ENCODE measurements at places on chromosomes 2 and 18.

GRCh38 chr2:234130777-234131181, 80.3 kb downstream of the SPP2 start:
- DNase-seq: no peak

- no peak for DNase-seq
Observed at GRCh38 chr2:130882111-130882690, 45.5 kb downstream of the ARHGEF4 start.

- DNase-seq: no peak
Observed at GRCh38 chr2:138475277-138475776, 26.2 kb upstream of the SPOPL start.

DNA sequence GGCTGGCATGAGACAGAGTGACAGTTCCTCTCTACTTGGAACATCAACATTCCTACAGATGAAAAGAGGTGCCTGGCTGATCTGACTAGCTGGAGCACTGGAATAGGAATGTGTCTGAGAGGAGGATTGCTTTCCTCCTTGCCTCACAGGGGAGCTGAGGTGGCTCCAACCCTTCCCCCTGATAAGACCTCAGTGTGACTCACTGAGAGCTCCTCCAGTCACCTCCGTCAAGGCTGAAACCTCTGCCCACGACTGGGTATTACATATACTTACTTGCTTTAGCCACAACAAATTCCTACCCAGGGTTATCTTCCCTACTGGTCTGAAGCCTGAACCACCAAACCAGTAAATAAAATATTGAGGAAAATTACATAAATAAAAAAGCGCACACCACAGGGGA, 342.7 kb upstream of the REG3G start:
- DNase-seq: no peak

DNA sequence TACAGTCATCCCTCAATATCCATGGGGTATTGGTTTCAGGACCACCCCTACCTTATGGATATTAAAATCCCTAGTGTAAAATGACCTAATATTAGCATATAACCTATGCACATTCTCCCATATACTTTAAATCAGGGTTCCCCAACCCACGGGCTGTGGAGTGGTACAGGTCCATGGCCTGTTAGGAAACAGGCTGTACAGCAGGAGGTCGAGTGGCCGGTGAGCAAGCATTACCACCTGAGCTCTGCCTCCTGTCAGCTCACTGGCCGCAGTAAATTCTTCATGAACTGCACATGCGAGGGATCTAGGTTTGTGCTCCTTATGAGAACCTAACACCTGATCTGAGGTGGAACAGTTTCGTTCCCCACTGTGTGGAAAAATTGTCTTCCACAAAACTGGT, 73.8 kb downstream of the RIF1 start:
- no peak for DNase-seq

DNA sequence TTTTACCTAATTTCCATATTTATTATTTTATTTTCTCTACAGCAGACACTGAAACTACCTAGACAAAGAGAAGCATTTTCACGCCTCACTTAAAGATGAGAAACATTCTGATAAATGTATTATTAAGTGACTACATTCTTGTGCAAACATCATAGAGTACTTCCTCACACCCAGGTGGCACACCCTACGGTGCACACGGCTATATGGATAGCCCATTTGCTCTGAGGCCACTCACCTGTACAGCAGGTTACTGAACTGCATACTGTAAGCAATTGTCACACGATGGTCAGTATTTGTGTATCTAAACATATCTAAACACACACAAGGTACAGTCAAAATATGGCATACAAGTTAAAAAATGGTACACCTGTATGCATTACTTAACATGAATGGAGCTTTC, 481.4 kb downstream of the CMPK2 start:
- DNase-seq: no peak

- DNase-seq: no peak
Observed at GRCh38 chr18:8976606-8977005, 125.9 kb upstream of the NDUFV2 start.

- DNase-seq: no peak
Observed at GRCh38 chr2:111138839-111139238, 18.1 kb downstream of the BCL2L11 start.

- DNase-seq: no peak
Observed at GRCh38 chr2:239769554-239770245, 255.4 kb downstream of the NDUFA10 start.

DNA sequence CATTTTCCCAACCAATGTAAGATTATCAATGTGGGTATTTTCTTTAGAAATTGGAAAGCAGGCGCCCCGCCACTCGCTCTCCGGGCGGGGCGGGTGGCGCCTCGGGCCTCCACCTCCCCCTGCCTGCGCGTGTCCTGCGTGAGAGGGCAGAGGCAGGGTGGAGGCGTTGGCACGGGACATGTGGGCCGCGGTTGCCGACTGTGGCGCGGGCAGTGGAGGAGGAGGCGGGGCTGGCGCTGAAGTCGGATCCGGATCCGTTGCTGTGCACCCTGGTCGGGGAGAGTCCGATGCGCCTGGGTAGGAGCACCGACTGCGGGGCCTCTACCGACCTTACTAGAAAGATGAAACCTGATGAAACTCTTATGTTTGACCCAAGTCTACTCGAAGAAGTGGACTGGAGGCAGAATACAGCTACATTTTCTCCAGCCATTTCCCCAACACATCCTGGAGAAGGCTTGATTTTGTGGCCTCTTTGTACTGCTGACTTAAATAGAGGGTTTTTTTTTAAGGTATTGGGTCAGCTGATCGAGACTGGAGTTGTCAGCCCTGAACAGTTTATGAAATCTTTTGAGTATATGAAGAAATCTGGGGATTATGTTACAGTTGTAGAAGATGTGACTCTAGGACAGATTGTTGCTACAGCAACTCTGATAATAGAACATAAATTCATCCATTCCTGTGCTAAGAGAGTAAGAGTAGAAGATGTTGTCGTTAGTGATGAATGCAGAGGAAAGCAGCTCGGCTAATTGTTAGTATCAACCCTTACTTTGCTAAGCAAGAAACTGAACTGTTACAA, 37.9 kb downstream of the PMS1 start:
- no peak for DNase-seq

DNA sequence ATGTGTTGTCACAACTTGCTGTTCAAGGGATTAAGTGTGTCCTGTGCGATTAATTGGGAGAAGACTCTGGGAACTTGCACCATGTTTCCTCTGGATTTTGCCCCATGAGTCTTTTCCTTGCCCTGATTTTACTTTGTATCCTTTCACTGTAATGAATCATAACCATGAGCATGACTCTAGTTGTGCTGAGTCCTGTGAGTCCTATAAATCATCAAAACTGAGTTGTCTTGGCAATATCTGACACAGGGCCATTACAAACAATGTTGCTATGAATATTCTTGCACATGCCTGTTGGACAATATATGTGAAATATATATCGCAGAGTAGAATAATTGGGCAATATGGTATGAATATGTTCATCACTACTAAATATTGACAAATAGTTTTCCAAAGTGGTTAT, 56.5 kb upstream of the COL5A2 start:
- no peak for DNase-seq

- DNase-seq: no peak
Observed at GRCh38 chr18:28095041-28095440, 81.9 kb downstream of the CDH2 start.

DNA sequence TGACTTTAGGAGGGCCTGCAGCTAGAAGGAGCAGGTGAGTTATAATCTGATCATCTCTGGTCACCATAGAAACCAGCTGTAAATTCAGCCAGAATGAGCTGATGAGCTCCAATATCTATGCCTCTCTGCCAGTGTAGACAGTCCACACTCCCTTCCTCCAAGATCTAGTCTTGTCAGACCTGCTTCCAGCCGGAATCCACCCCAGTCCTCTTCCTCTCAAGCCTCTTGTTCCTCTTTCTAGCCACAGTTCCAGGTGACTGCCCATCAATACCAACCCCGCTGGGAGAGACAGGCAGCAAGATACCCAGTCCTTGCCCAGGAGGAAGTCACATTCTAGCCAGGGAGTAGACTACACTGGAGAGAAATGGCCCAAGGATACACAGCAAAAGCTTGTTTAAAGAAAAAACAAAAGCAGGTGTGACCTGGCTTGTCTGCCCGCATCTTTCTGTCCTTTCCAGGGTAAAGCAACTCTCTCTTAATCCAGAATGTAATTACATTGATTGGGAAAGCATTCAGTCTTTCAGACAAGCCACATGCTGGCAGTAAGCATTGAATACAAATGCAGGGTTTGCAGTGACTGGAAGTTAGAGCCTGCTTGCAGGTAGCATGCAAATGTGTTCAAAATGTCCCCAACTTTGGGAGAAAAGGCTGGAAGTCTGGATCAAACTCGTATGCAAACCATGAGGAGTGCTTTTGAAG, 9.0 kb upstream of the SLC35F6 start:
- DNase-seq: no peak

DNA sequence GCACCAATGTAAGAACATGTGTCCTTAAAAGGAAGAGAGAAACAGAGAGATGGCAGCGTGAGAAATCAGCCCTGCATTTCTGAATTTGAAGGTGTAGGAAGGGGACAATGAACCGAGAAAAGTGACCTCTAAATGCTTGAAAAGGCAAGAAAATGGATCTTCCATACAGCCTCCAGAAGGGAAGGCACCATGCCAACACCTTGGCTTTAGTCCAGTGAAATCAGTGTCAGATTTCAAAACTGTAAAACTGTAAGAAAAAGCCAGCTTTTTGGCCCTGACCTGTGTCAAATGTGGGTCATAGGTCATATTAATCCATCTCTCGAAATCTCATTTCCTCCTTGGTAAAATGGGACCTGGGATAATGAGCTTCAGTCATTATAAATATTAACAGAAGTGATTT, 762.3 kb downstream of the DCDC2C start:
- DNase-seq: no peak
